ENCODE measurements at places on chromosomes 13 and 19.

DNA sequence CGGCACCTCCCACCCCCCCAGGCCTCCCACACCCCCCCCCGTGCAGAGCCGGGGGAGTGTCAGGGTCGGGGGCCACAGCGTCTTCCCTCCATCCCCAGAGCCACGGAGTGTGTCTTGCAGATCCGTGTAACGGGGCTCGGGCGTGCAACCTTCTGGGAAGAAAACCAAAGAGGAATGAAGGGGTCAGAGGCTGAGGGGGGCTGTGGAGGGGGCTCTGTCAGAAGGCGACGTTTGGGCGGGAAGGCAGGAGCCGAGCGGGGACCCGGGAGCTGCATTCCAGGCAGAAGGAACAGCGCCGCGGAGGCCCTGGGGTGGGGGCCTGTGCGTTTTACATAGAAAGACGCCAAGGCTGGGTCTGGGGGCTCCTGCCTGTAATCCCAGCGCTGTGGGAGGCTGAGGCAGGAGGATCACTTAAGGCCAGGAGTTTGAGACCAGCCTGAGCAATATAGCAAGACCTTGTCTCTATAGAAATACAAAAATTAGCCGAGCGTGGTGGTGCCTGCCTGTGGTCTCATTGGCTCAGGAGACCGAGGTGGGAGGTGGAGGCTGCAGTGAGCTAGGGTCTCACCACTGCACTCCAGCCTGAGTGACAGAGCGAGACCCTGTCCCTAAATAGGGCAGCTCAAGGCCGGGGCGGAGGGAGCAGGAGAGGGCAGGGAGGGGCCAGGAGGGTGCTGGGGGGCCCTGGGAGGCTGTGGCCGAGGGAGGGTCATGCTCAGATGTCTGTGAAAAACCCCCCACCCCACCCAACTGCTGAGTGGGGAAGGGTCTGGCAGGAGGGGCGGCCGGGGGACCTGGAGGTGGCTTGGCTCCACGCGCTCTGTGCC, 27.8 kb downstream of the ARID3A start:
- no peak for DNase-seq

DNA sequence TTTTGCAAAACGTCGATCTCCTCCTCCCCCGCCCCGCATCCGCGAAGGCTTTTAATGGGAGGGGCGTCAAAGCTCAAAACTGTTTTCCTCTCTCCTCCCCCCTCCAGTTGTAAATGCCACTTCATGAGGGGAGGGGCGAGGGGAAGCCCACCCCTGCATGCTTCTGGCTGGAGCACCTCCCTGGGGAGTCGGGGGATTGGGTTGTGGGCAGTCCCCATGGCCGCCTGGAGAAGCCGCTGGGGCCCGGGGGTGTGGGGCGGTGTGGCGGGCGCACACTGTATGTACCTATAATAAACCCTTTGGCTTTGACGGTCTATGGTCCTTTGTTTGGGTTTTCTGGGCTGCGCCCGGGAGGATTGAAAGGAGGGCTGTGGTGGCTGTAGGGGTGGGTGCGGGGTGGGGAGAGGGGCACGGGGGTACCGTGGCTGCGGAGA, 505 bp upstream of the SHKBP1 start:
- no peak for DNase-seq

GRCh38 chr13:24076109-24076508, 84.4 kb upstream of the SPATA13 start:
- no peak for DNase-seq

GRCh38 chr19:19510432-19510831, 4.9 kb downstream of the TSSK6 start:
- DNase-seq: no peak

GRCh38 chr19:4988770-4989251, 19.9 kb downstream of the KDM4B start:
- DNase-seq: no peak

- no peak for DNase-seq
These were observed 390.8 kb downstream of the SLITRK6 start for GRCh38 chr13:85408415-85408814.

GRCh38 chr19:18919900-18920214, 342 bp downstream of the DDX49 start:
- DNase-seq: no peak

DNA sequence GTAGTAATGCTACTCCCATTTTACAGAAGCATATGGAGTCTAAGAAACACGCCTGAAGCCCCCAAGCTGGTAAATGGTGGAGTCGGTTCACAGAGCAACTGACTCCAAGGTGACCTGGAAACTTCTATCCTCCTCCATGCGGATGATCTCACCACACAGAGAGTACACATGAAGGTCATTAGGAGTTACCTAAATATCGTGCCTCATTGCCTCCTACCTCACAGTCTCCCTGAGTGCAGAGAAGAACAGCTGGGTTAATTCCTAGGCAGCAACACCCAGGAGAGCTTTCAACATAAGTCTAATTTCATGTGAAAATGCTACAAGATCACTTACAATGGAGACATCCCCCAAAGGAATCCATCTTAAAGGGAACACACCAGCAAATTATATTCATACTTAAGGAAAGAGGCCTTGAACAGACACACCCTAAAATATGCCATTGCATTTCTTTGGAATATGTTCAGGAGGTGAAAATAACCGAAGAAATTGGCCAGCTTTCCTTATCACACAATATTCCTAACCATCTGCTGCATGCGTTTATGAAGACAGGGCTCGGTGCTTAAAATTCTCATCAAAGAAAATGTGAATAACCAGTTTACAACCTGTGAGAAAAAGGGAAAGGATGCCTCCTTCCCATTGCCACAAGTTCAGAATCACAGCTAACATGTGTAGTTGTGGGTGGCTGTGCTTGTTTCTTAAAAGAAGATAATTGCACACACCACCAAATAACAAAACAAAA, 203.6 kb upstream of the NBEA start:
- DNase-seq: no peak

DNA sequence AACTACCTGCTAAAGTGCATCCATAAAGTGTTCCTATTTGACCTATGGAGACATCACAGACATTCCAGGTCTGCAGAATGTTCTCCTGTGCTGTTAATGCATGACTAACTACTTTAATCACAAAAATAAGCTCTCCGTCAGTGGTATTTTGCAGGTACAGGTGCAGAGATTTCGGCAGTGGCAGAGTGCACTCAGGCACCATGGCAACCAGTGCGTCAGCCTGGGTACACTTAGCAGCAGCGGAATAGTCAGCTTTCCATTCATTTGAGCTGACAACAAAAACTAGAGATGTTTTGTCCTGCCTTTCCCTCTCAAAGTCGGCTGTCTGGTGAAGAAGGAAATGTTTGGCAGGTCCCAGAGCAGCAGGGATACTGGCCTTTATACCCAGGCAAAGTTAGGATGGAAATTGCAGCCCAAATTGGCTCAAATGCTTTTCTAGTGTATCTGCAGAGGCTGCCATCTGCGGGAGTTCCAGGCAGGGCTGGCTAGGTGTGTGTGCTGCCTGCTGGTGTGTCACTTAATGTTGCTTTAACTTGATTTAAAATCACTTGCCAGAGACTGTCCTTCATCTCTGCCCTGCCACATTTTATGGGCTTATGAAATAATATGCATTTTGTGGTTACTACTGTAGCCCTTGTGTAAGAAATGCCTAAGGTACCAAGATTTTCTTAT, 195.8 kb downstream of the RAP2A start:
- no peak for DNase-seq

- no peak for DNase-seq
These were observed 41.4 kb upstream of the SERP2 start for GRCh38 chr13:44331912-44332851.

DNA sequence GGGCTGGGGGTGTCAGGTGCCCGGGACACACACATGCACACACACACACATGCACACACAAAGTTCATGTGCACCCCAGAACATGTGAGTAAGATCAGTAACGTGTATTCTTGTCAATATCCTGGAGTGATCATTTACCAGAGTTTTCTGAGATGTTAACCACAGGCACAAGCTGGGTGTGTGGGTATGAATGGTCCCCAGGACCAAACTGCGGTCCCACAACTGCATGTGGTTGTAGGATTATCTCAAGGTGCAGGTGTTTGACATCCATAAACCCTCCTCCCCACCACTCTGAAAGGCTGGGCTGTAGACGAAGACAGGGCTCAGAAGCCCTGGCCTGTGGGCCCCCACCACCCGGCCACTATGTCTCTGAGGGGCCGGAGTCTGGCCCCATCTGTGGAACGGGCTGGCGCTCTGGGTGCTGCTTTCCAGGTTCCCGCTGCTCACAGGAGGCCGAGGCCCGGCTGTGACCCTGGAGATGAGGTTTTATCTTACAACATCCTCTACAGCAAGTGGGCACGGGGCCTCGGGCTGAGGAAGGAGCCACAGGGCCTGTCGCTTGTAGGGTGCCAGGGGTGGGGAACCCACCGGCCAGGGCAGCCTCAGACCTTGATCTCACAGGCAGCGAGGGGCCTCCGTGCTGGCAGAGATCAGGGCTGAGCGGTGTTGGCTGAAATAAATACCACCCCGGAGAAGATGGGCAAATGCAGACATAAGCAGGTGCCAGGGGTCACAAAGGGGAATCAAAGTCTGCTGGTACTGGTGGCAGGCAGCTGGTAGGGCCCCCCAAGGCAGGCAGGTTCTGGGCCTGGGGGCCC, 4.3 kb downstream of the F2RL3 start:
- DNase-seq: no peak

DNA sequence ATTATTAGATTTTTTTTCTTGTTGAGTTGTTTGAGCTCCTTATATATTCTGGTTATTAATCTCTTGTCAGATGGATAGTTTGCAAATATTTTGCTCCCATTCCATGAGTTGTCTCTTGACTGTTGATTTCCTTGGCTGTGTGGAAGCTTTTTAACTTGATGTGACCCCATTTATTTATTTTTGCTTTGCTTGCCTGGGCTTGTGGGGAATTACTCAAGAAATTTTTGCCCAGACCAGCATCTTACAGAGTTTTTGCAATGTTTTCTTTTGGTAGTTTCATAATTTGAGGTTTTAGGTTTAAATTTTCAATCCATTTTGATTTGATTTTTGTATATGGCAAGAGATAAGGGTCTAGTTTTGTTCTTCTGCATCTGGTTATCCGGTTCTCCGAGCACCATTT, 124.7 kb downstream of the PCCA start:
- DNase-seq: no peak

DNA sequence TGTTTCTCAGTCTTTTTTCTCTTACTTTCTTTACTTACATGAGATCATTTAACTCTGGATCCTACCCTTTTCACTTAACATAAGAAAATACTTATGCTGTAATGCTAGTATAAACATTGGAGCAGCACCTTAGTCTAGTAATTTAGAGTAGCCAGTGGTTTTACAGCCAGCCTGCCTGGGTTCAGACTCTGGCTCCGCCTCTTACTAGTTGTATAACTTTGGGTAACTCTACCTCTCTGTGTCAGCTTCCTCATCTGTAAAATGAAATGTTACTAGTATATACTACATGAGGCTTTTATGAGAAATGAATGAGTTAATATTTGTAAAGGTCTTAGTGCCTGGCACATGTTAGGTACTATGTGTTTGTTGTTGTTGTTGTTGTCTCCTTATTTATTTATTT, 5.6 kb downstream of the CDADC1 start:
- no peak for DNase-seq

GRCh38 chr19:1567116-1567847, 843 bp downstream of the MEX3D start:
- DNase-seq: no peak

GRCh38 chr19:43704002-43704705, 11.7 kb upstream of the IRGC start:
- no peak for DNase-seq

DNA sequence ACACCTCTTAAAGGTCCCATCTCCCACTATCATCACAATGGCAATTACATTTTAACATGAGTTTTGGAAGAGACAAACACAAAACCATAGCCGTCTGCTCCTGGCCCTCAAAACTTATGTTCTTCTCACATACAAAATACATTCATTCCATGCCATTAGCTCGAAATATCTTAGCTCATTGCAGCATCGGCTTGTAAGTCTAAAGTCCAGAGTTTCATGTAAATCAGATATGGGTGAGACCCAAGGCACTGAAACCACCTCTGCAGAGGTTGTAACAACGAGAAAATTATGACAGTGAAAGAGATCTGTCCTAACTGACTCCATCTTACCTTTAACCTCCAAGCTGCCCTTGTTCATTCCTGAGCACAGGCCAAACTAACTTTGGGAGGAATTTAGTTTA, 635.0 kb upstream of the SPRY2 start:
- no peak for DNase-seq
